IMR-90 (cell line): ENCODE measurements at places on chromosomes 5 and 9.

- no peak overlapping the region for H3K27ac ChIP-seq
- DNase-seq: no peak
- no peaks in the 10 kb centered on the region for H3K36me3 ChIP-seq
- no peaks in the 10 kb centered on the region for H3K4me1 ChIP-seq
Observed at GRCh38 chr5:76445830-76446229, 42.7 kb downstream of the IQGAP2 start.

DNA sequence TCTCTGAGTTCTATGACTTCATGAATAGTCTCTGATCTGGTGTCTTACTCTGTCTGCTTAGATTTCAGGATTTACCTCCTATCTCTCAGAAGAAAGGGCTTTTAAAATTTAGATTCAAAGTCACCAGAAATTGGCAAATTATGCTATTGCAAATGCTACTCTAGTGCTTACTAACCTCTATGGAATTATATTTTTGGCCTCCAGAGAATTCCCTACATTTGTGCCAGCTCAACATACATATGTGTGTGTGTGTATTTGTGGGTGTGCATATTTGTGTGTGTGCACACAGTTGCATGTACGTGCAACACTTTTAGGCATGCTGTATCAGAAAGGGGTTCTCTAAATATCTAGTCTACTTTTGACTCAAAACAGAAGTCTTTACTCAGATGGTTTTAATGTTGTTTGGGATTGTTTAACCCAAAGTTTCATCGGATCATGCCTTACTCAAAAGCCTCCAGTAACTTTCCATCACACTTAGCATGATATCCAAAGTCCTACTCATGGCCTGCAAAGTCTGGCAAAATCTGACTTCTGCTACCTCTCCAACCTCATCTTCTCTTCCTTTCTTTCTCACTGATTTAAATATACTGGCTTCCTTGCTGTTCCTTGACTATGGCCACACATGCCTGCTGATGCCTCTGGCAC is 147.6 kb upstream of the NR3C1 start:
- peak overlapping the region; percentile 68 for H3K27ac ChIP-seq
- no peak overlapping the region for H3K4me3 ChIP-seq
- DNase-seq: peak; percentile 40
- H3K4me1 ChIP-seq: peaks cover 16% of the 10 kb centered on the region
- no peaks in the 10 kb centered on the region for H3K27me3 ChIP-seq

DNA sequence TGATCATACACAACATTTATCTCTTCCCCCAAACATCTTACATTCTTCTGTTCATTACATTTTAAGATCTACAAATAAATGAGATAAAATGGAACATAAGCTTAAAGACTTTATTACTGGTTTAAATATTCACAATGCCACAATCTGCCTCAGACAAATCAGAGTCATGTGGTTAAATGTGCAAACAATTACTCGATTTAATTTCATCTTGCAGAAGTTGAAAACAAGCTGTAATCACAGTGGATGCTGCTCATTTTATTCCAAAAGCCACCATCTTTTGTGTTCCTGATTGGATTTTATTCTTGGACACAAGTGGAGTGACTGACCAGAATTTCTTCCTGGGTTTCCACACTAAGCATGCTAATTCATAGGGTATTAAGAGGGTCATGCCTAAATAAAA is 33.2 kb downstream of the SPOCK1 start:
- DNase-seq: no peak
- H3K4me1 ChIP-seq: no peaks in the 10 kb centered on the region; the same call in 1 of the 2 replicates
- H3K27ac ChIP-seq: no peak overlapping the region
- no peak overlapping the region for H3K4me3 ChIP-seq

GRCh38 chr5:61496446-61496845 is 164.4 kb downstream of the ZSWIM6 start:
- H3K4me3 ChIP-seq: no peak overlapping the region
- peaks cover 9% of the 10 kb centered on the region for H3K36me3 ChIP-seq
- no peaks in the 10 kb centered on the region for H3K27me3 ChIP-seq

DNA sequence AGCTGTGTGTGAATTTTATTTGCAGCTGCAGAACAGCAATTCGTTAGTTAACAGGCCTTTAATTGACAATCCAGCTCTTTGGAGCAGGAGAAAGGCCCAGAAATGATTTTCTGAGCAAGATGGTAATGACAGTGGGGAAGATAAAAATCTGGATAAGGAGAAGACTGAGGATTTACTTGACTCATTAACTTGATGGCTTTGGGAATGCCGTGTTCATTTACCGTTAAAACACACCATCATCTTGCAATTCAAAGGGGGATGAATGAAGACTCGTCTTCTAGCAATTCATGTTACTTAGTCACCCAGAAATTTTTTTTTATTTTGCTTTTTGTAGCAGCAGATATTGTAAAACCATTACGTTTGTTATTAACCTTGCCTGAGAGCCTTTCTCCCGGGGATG is 52.0 kb downstream of the PTTG1 start:
- no peak overlapping the region for H3K4me3 ChIP-seq
- peaks cover 12% of the 10 kb centered on the region for H3K27me3 ChIP-seq
- H3K36me3 ChIP-seq: no peaks in the 10 kb centered on the region

GRCh38 chr9:69472101-69472620 is 147.1 kb downstream of the ENTREP1 start:
- H3K27ac ChIP-seq: no peak overlapping the region
- no peak for DNase-seq
- H3K27me3 ChIP-seq: no peaks in the 10 kb centered on the region
- H3K4me1 ChIP-seq: no peaks in the 10 kb centered on the region
- no peaks in the 10 kb centered on the region for H3K36me3 ChIP-seq
- no peak overlapping the region for H3K4me3 ChIP-seq

GRCh38 chr5:27158171-27158570 is 119.8 kb upstream of the CDH9 start:
- no peak overlapping the region for H3K27ac ChIP-seq
- no peaks in the 10 kb centered on the region for H3K27me3 ChIP-seq
- H3K4me3 ChIP-seq: no peak overlapping the region
- no peaks in the 10 kb centered on the region for H3K36me3 ChIP-seq
- DNase-seq: no peak

DNA sequence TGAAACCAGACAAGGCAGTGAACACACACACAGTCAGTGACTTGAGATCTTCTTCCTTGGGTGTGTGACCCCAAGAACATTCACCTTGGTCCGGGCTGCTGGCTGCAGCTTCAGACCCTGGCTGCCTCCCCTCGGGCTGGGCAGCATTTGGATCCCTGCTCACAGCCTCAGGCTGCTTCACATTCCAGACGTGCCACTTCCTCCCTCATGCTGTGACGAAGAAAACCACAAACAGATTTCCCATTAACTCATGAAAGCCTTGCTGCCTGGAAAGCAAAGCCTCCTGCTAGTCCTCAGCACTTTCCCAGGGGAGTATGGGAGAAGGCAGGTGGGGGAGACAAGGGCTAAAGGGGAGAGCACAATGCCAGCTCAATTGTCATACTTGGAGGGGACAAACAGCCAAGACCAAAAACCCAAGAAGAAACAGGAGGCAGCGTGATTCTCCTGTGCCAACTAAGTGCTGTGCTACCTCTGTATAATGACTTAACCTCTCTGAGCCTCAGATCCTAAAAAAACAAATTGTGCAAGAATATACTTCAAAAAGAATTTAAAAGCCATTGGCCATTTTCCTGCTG is 594.6 kb upstream of the BRINP1 start:
- H3K27ac ChIP-seq: peak overlapping the region; percentile 79
- peak; percentile 89 for DNase-seq
- no peaks in the 10 kb centered on the region for H3K27me3 ChIP-seq
- H3K4me3 ChIP-seq: no peak overlapping the region

DNA sequence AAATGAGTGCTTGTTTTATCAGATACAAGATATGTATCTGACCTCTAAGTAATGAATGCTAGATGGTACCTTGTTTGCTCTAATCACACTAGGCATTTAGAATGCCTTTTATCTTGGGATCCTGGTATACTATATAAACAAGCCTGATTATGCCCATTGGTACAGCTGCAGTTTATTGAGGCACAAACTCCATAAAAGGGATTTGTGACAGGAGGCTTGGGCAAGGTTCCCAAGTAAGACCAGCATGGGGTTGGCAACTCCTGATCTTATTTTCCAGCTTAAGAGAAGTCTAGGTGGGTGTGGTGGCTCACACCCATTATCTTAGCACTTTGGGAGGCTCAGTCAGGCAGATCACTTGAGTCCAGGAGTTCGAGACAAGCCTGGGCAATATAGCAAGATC is 93.9 kb upstream of the DMRT1 start:
- H3K36me3 ChIP-seq: peaks cover 32% of the 10 kb centered on the region
- no peaks in the 10 kb centered on the region for H3K27me3 ChIP-seq
- no peak overlapping the region for H3K27ac ChIP-seq
- peaks cover 17% of the 10 kb centered on the region for H3K4me1 ChIP-seq
- H3K4me3 ChIP-seq: no peak overlapping the region

- DNase-seq: no peak
- peak overlapping the region; percentile 72 for H3K27ac ChIP-seq
- no peaks in the 10 kb centered on the region for H3K27me3 ChIP-seq
- peak overlapping the region; percentile 73 for H3K4me3 ChIP-seq
- H3K4me1 ChIP-seq: peaks cover 9% of the 10 kb centered on the region
Observed at GRCh38 chr9:124860582-124861341, 995 bp downstream of the RPL35 start.

DNA sequence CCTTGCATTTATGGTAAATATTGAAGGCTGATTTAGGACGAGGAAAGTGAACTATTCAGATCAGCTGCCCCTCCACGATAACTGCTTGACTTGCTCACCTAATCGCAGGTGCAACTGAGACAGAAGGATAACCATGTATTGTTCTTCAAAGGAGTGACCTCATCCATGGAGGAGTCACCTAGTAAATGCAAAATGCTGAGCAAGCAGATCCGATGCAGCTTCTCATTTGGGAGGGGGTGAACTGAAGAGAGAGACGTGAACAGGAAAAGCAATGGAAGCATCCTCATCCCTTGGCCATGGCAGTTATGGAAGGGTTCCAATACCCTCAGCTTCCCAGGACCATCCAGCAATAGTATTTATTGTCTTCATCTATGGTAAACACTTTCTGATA is 47.5 kb downstream of the RASGRF2 start:
- no peaks in the 10 kb centered on the region for H3K36me3 ChIP-seq
- DNase-seq: no peak
- H3K27me3 ChIP-seq: no peaks in the 10 kb centered on the region

DNA sequence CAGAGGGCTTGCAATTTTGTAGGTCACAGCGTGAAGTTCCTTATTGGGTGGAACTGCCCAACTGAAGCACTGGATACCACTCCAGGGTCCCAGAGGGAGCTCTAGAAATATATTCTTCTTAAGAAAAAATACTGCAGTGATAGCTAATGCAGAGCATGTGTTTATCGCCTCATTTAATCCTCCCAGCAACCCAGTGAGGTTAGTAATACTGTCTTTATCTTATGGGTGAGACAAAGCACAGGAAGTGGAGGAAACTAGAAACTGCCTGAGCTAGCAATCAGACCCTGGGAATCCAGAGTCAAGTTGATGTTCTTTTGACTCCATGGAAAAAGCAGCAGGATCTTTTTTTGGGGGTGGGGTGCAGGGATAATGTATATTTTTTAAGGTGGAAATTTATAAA is 153.3 kb downstream of the PJA2 start:
- H3K27ac ChIP-seq: no peak overlapping the region
- no peaks in the 10 kb centered on the region for H3K36me3 ChIP-seq
- no peak overlapping the region for H3K4me3 ChIP-seq
- H3K4me1 ChIP-seq: no peaks in the 10 kb centered on the region
- no peaks in the 10 kb centered on the region for H3K27me3 ChIP-seq

GRCh38 chr5:157860898-157861890 is 2.2 kb upstream of the CLINT1 start:
- no peaks in the 10 kb centered on the region for H3K36me3 ChIP-seq
- H3K4me1 ChIP-seq: peaks cover 2% of the 10 kb centered on the region
- no peak overlapping the region for H3K4me3 ChIP-seq
- DNase-seq: no peak
- H3K27me3 ChIP-seq: no peaks in the 10 kb centered on the region

DNA sequence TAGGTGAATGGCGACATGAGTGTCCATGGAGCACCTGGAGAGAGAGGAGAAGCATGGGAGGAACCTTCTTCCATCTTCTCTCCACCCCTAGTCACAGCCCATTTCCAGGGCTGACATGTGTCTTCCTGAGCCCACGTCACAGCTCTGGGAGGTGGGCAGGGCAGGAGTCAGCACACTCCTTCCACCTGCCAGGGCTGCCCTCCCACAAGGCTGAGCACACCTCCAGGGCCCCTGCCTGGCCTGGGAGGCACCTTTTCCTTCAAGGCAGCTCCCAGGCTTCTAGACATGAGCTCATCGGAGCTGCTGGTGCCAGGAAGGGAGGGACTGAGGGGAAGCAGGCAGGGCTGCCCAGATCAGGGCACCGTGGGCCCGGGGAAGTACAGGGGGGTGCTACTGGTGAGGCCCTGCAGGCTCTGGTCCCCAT is 13.6 kb upstream of the SYNPO start:
- no peak overlapping the region for H3K27ac ChIP-seq
- peaks cover 56% of the 10 kb centered on the region for H3K4me1 ChIP-seq
- H3K4me3 ChIP-seq: no peak overlapping the region
- H3K36me3 ChIP-seq: 0 out of 2 replicates have a peak, but pooled peaks cover 2% of the 10 kb centered on the region

DNA sequence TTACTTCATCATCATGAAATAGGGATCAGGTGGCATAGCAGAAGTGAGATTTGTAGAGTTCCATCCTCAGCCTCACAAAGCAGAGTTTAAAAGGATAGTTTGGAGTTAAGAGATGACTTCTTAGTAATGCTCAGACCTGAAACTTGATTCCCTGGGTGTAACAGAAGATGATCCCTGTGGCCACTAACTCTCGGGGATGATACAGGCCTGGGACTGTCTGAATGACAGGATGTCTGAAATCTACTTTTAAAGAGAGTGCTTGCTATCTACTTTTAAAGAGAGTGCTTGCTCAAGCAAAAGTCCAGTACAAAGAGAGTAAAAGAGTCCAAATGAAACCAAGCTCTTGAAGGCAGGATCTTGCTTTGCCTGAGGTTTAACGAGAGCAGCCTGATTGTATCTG is 14.6 kb downstream of the ADAMTS16 start:
- no peaks in the 10 kb centered on the region for H3K27me3 ChIP-seq
- no peak overlapping the region for H3K4me3 ChIP-seq
- no peaks in the 10 kb centered on the region for H3K4me1 ChIP-seq
- DNase-seq: no peak
- H3K27ac ChIP-seq: no peak overlapping the region
- no peaks in the 10 kb centered on the region for H3K36me3 ChIP-seq

DNA sequence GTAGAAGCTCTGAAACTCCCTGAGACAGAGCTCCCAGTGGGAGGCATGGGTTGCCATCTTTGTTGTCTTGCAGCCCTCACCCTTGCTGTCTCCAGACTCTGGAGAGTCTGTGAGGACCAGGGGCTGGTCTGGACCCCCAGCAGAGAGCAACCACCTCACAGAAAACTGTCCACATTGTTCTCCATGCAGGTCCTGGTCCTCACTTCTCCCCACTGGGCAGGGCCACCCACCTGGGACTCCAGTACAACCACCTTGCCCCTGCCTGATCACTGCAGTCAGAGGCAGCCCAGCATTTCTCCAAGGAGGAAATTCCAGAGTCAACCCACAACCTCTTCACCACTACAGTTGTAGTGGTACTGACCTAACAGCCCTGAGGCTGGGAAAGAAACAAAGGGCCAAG is 285.6 kb upstream of the RPS23 start:
- H3K4me3 ChIP-seq: no peak overlapping the region
- H3K36me3 ChIP-seq: no peaks in the 10 kb centered on the region
- H3K27me3 ChIP-seq: no peaks in the 10 kb centered on the region

GRCh38 chr5:59099270-59099994 is 516.6 kb downstream of the RAB3C start:
- H3K4me3 ChIP-seq: no peak overlapping the region
- H3K27ac ChIP-seq: no peak overlapping the region
- no peaks in the 10 kb centered on the region for H3K36me3 ChIP-seq
- peaks cover 5% of the 10 kb centered on the region; the same call in 1 of the 2 replicates for H3K4me1 ChIP-seq
